CD4-positive, CD25-positive, alpha-beta regulatory T cell (primary cell): ENCODE measurements at places on chromosomes 5 and 9. TPM values are rescaled to one million over a fixed set of nuclear protein-coding genes. Genes with fewer than 3 reads are reported as not detected.

GRCh38 chr5:11611011-11611410 lies 293.2 kb downstream of the CTNND2 start:
- H3K36me3 ChIP-seq = no peaks in the 10 kb centered on the region
- no peaks in the 10 kb centered on the region for H3K4me1 ChIP-seq
- no peaks in the 10 kb centered on the region for H3K27me3 ChIP-seq
- no peak overlapping the region for H3K4me3 ChIP-seq

DNA sequence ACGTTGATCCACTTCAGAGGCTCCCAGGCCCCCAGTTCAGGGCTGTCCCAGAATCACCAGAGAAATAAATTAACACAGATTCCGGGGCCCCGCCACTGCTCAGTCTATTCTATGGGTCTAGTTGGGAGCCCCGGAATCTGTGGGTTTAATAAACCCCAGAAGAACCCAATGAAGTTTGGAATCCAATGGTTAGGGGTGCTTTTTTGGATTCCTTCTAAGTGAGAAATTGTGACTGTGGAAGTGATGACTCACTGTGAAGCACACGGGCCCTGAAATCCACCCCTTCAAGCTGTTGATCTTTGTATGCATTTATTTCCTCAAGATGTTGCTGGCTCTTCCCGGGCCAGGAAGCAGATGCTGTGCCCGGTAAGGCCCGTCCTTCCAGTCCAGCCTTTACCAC lies 57.3 kb upstream of the SLC28A3 start:
- H3K27me3 ChIP-seq = no peaks in the 10 kb centered on the region
- no peaks in the 10 kb centered on the region for H3K4me1 ChIP-seq
- H3K4me3 ChIP-seq = no peak overlapping the region
- H3K36me3 ChIP-seq = no peaks in the 10 kb centered on the region
- no peak overlapping the region for H3K27ac ChIP-seq

DNA sequence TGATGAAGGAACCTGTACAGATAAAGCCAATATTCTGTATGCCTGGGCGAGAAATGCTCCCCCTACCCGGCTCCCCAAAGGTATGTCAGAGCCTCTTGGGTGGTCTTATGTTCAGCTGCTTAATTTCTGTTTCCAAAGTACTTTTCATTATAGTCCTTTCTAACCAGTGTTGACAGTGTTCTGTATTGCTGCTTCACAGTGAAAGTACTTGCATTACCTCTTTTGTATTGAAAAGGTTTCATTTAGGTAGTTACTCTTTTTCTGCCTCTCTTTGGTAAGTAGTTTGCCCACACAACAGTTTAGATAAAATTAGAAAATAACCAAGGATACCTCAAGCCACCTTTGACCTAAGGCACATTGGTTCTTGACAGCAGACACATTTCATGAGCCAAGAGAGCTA lies 169.9 kb downstream of the PAM start:
- no peak for DNase-seq
- H3K4me1 ChIP-seq = no peaks in the 10 kb centered on the region
- peaks cover 16% of the 10 kb centered on the region for H3K36me3 ChIP-seq
- H3K4me3 ChIP-seq = no peak overlapping the region
- H3K27ac ChIP-seq = no peak overlapping the region

GRCh38 chr5:31948006-31948405 lies 226.1 kb downstream of the GOLPH3 start:
- no peak for DNase-seq
- no peak overlapping the region for H3K4me3 ChIP-seq
- no peaks in the 10 kb centered on the region for H3K27me3 ChIP-seq

DNA sequence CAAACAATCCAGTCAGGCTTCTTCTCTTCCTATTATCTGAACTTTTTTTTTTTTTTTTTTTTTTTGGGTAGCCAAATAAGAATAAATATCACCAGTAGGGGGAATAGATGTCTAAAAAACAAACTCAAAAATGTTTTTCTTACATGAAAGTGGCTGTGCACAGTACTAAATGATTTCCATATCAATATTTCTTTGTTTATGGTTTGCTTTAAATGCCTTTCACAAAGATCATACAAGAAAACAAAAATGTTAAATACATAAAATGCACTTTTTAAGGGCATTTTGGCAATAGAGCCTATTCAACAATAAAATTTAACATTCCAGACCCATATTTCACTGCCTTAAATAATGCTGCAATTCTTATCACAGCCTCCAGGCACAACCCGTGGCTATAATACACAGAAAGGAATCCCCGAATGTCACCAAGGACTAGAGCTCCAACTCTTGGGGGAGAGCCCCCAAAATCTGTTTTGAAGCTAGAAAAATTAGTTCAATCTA lies 91.1 kb upstream of the TBCA start:
- H3K27ac ChIP-seq = no peak overlapping the region
- no peak for DNase-seq
- peaks cover 2% of the 10 kb centered on the region for H3K27me3 ChIP-seq
- no peaks in the 10 kb centered on the region for H3K36me3 ChIP-seq

GRCh38 chr5:1246711-1247431 lies 21.7 kb downstream of the SLC6A18 start:
- no peaks in the 10 kb centered on the region for H3K4me1 ChIP-seq
- no peak overlapping the region for H3K27ac ChIP-seq
- no peak for DNase-seq

- H3K36me3 ChIP-seq = no peaks in the 10 kb centered on the region
- no peak overlapping the region for H3K27ac ChIP-seq
- DNase-seq = no peak
- no peak overlapping the region for H3K4me3 ChIP-seq
- H3K27me3 ChIP-seq = no peaks in the 10 kb centered on the region
Measured at GRCh38 chr5:153774686-153775085, 264.0 kb downstream of the FAM114A2 start.

Gene OR1J2
- 0.42 TPM for total RNA-seq

Gene F12
- total RNA-seq = 0.35 TPM
